Vagina (tissue), 2 donors: ENCODE measurements at places on chromosomes 13 and 19. TPM values are rescaled to one million over a fixed set of nuclear protein-coding genes. Genes with fewer than 3 reads are reported as not detected.
A peak's percentile ranks its signal among the peaks of the same experiment; 100 is the strongest.

- H3K4me1 ChIP-seq, result peaks cover 34% of the 10 kb centered on the region
- H3K36me3 ChIP-seq, result no peaks in the 10 kb centered on the region
- H3K27ac ChIP-seq, result peak within 1 kb of the TSS; percentile 83
- peak within 1 kb of the TSS; percentile 75 for H3K4me3 ChIP-seq
- DNase-seq, result peak; percentile 97
- H3K27me3 ChIP-seq, result no peaks in the 10 kb centered on the region
Observed at GRCh38 chr19:19821366-19821951, at the start of gene ZNF506. Gene ZNF506 (minus strand): TSS chr19:19821750. CDS start chr19:19821603, 147 bp downstream.

DNA sequence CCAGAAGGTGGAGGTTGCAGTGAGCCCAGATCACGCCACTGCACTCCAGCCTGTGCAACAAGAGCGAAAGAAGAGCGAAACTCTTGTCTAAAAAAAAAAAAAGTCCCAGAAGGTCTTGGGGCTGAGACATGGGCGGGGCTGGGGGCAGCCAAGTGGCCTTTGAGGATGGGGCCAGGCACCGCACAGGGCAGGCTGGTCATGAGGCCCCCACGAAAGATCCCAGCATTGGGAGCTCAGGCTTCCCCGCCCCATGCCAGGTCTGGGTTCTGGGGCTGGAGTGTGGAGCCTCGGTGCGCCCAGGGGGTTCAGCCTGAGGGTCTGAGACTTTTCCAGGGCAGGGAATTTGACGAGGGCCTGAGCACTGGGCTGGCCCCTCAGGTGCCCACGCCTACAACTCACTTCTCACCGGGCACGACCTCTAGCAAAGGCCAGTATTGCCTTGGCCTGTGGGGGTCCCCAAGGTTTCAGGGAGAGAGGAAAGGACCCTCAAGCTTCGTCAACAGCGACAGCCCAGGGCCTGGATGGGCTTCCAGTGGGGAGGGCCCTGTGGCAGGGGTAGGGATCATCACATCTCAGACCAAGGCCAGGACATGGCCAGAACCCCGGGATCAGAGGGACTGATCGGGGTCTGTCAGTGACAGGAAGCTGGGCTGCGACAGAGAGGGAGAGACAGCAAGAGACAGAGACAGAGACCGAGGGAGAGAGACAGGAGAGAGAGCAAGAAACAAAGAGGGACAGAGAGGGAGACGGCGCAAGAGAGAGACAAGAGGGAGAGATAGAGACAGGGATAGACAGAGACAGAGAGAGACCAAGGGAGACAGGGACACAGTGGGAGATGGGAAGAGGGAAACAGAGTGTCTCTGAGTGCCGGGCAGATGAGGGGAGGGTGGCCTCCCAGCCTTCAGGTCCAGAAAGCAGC lies 7.5 kb upstream of the MEX3D start:
- H3K27ac ChIP-seq, result no peak overlapping the region
- no peak for DNase-seq
- no peaks in the 10 kb centered on the region for H3K27me3 ChIP-seq
- no peak overlapping the region for H3K4me3 ChIP-seq
- H3K4me1 ChIP-seq, result no peaks in the 10 kb centered on the region

GRCh38 chr13:113756441-113757097 lies 2.5 kb upstream of the TMEM255B start:
- H3K27me3 ChIP-seq, result no peaks in the 10 kb centered on the region
- H3K4me1 ChIP-seq, result peaks cover 16% of the 10 kb centered on the region
- H3K36me3 ChIP-seq, result no peaks in the 10 kb centered on the region
- no peak for DNase-seq

CALR gene
- 303 TPM for total RNA-seq

BCAM gene
- 57.2 TPM for total RNA-seq

- no peak for DNase-seq
- no peak overlapping the region for H3K27ac ChIP-seq
- H3K4me1 ChIP-seq, result peaks cover 7% of the 10 kb centered on the region
- no peaks in the 10 kb centered on the region for H3K27me3 ChIP-seq
- no peak overlapping the region for H3K4me3 ChIP-seq
- H3K36me3 ChIP-seq, result no peaks in the 10 kb centered on the region
Observed at GRCh38 chr13:74450964-74451363, 316.8 kb upstream of the KLF12 start.

GRCh38 chr19:38693380-38694223 lies 46.2 kb downstream of the ACTN4 start:
- peaks cover 85% of the 10 kb centered on the region for H3K4me1 ChIP-seq
- no peak overlapping the region for H3K4me3 ChIP-seq
- H3K27me3 ChIP-seq, result no peaks in the 10 kb centered on the region
